ENCODE measurements at places on chromosomes 3 and 15. TPM values are rescaled to one million over a fixed set of nuclear protein-coding genes. Genes with fewer than 3 reads are reported as not detected.

The TRH gene
- polyA plus RNA-seq: not detected

The HAPLN3 gene
- 5.4 TPM for polyA plus RNA-seq

The CFAP44 gene
- polyA plus RNA-seq: not detected

The BCL2A1 gene
- polyA plus RNA-seq: 350 TPM

The CHRD gene
- polyA plus RNA-seq: not detected

The DUOX1 gene
- 0.22 TPM for polyA plus RNA-seq

The ZBED2 gene
- polyA plus RNA-seq: not detected

The NR2E3 gene
- polyA plus RNA-seq: not detected

The CD96 gene
- 0.03 TPM for polyA plus RNA-seq

The NDUFB5 gene
- 30.8 TPM for polyA plus RNA-seq

The RAD18 gene
- polyA plus RNA-seq: 5.1 TPM

The NUDT16 gene
- polyA plus RNA-seq: 27.0 TPM

The SH2D7 gene
- polyA plus RNA-seq: not detected

The FBXW12 gene
- polyA plus RNA-seq: not detected

The ANKUB1 gene
- not detected for polyA plus RNA-seq

The PTPRG gene
- polyA plus RNA-seq: not detected

The CLDN18 gene
- polyA plus RNA-seq: not detected

The POLQ gene
- 0.03 TPM for polyA plus RNA-seq

The ADAMTS9 gene
- polyA plus RNA-seq: not detected

The CEMIP gene
- polyA plus RNA-seq: not detected

The GOLGA8T gene
- polyA plus RNA-seq: 0.11 TPM

The CBLB gene
- polyA plus RNA-seq: 3.6 TPM

The PRRT3 gene
- polyA plus RNA-seq: 0.70 TPM

The RETNLB gene
- not detected for polyA plus RNA-seq

The NMB gene
- polyA plus RNA-seq: 0.81 TPM

The APBA2 gene
- not detected for polyA plus RNA-seq

The CHL1 gene
- not detected for polyA plus RNA-seq

The TCF12 gene
- 27.6 TPM for polyA plus RNA-seq

The TMEM43 gene
- polyA plus RNA-seq: 66.7 TPM

The RTP4 gene
- polyA plus RNA-seq: 1.7 TPM

The EHHADH gene
- polyA plus RNA-seq: 1.5 TPM

The PLS1 gene
- not detected for polyA plus RNA-seq

The DLL4 gene
- not detected for polyA plus RNA-seq

The DNAH12 gene
- polyA plus RNA-seq: 0.03 TPM

The CHRM5 gene
- not detected for polyA plus RNA-seq

The MELTF gene
- 2.8 TPM for polyA plus RNA-seq

The PXYLP1 gene
- polyA plus RNA-seq: 10.9 TPM

The LRRN1 gene
- 0.08 TPM for polyA plus RNA-seq
